Esophagus muscularis mucosa (tissue), 4 donors: ENCODE measurements at places on chromosomes 5 and 9. TPM values are rescaled to one million over a fixed set of nuclear protein-coding genes. Genes with fewer than 3 reads are reported as not detected.

- no peak overlapping the region for H3K27ac ChIP-seq
- no peaks in the 10 kb centered on the region for H3K27me3 ChIP-seq
- no peak for DNase-seq
- H3K4me1 ChIP-seq = peaks cover 9% of the 10 kb centered on the region
- no peaks in the 10 kb centered on the region for H3K36me3 ChIP-seq
These were observed 237.2 kb downstream of the ROR2 start for GRCh38 chr9:91712811-91713210.

DNA sequence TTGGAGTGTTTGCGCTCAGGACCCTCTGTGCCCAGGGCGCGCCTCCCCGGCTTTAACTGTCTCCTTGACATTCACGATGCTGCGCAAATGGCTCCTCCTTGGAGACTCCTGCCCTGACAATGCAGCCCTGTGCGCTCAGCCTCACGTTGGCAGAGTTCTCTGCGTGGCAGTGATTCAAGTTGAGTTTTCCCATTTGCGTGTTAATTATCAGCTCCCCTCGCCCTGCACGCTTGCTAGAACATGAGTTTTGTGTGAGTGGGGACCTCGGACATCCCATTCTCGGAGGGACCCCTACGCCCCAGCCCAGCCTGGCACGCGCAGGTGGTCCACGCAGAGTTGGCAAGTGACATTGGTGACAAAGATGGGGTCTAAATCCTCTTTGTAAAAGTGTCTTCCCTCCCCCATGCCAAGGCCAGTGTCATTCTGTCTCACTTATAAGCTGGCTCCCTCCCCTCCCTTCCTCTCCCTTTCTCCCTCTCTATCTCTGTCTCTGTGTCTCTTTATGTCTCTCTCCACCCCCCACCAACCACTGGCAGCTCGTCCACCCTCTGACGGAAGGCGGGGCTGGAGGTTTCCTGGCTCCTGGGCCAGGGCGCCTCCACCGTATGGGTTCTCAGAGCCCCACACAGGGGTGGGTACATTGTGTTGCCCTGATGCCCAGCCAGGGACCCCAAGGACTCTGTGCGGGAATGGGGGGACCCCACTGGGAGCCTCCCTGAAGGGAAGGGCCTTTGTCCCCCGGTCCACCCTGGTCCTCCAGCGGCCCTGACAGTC is 169.3 kb downstream of the OLFM1 start:
- H3K27ac ChIP-seq = no peak overlapping the region
- DNase-seq = no peak
- H3K4me3 ChIP-seq = no peak overlapping the region
- H3K4me1 ChIP-seq = peaks cover 7% of the 10 kb centered on the region

DNA sequence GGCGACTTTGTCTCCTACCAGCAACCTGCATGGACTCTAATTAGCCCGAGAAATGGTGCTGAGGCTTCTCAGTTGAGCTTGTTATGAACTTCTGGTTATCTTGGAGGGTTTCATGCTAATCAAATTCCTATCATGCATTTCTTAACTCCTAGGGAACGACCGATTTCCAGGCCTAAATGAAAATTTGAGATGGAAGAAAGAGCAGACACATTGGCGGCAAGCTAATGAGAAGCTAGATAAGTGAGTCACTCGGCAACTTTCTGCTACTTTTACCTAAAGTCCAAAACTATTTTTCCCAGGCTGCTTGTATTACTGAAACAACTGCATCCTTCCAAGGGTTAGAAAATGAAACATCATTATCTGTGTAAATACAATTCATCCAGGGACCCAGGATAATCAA is 207.2 kb downstream of the DOCK8 start:
- H3K4me1 ChIP-seq = no peaks in the 10 kb centered on the region
- no peak overlapping the region for H3K27ac ChIP-seq
- H3K27me3 ChIP-seq = no peaks in the 10 kb centered on the region
- H3K36me3 ChIP-seq = no peaks in the 10 kb centered on the region
- no peak overlapping the region for H3K4me3 ChIP-seq
- no peak for DNase-seq

DNA sequence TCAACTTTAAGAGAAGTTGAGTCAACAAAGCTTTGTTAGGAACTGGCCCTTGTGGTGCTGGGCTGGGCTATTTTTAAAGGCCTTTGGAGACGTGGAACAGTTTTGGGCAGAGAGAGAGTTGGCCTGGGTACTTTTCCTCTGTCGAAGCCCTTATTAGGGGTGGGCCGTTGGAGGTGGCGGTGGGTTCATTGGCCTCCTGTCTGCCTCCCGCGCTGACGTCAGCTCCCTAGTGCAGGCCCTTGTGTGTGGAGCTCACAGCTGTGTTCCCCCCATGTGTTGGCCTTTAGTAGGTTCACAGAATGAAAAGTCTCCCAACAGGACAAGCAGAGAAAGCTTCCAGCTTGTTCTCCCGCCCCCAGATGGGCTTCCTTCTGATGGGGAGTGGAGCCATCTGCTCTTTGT is 2.7 kb downstream of the NCS1 start:
- peaks cover 73% of the 10 kb centered on the region for H3K4me1 ChIP-seq
- no peaks in the 10 kb centered on the region for H3K36me3 ChIP-seq

GRCh38 chr9:38339496-38339895 is 53.0 kb upstream of the ALDH1B1 start:
- no peak overlapping the region for H3K27ac ChIP-seq
- H3K27me3 ChIP-seq = no peaks in the 10 kb centered on the region
- no peaks in the 10 kb centered on the region for H3K36me3 ChIP-seq
- H3K4me1 ChIP-seq = peaks cover 6% of the 10 kb centered on the region
- no peak for DNase-seq

The NSD1 gene
- total RNA-seq = 35.1 TPM

GRCh38 chr9:95360866-95361265 is 43.4 kb upstream of the FANCC start:
- no peaks in the 10 kb centered on the region for H3K36me3 ChIP-seq
- H3K4me1 ChIP-seq = peaks cover 13% of the 10 kb centered on the region
- no peak for DNase-seq
- no peak overlapping the region for H3K27ac ChIP-seq
- no peaks in the 10 kb centered on the region for H3K27me3 ChIP-seq
- H3K4me3 ChIP-seq = no peak overlapping the region

The ARL15 gene
- total RNA-seq = 19.2 TPM

DNA sequence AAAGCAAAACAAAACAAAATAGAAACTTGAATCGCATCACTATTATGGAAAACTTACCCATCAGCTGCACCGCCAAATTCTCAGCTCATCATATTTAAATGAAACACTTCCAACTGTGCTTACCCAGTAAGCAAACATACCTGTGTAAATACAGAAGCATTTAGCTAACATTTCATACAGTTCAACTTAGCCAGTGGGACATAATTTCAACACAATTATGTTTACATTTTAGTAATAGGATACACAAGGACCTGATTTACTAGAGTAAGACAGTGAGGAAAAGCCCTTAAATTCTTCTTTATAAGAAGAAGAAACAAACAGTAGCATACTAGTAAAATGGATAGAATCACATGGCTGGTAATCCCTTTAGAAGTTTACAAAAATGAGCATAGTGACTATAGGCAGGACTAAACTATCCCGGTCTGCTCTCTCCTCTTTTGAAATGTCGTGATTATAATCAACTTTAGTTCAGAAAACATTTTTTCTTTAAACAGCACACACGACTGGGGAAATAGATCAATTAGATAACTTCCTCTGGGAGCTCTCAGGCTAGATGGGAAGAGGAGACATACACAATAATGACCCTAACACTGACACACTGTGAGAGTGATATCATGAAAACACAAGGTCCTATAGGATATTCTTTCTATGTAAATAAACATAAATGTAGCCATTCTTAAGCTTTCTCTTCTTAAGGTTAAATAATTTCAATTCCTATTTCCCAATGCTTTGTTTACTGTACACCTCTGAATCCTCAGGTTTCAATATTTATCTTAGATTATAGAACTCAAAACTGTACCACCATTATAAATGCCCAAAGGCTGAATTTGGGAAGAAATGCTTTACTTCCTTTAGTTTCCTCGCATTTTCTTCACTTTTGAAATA is 15.9 kb upstream of the CDC20B start:
- no peaks in the 10 kb centered on the region for H3K4me1 ChIP-seq
- no peak overlapping the region for H3K27ac ChIP-seq
- no peaks in the 10 kb centered on the region for H3K27me3 ChIP-seq

- DNase-seq = no peak
- no peak overlapping the region for H3K27ac ChIP-seq
- H3K4me3 ChIP-seq = no peak overlapping the region
- peaks cover 30% of the 10 kb centered on the region for H3K27me3 ChIP-seq
These were observed 62.0 kb downstream of the ANKRD33B start for GRCh38 chr5:10625700-10626472.

DNA sequence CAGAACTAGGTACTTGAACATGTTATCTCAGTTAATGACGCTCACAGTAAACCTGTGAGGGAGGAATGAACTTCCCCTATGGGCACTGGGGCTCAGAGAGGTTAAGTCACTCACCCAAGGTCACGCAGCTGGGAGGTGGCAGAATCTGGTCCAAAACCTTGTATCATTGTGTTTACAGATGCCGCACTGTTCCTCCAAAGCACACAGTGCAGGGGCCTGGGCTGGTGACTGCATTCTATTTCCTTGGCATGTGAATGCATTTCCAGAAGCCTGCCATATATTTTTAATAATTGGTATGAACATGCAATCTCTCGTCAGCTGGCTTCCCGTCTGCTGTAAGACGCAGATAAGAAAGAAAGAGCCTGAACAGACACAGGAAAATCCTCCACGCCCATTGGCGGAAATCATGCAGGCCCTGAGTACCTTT is 77.0 kb upstream of the TBC1D2 start:
- peaks cover 5% of the 10 kb centered on the region for H3K4me1 ChIP-seq
- H3K4me3 ChIP-seq = no peak overlapping the region
- no peak overlapping the region for H3K27ac ChIP-seq
- H3K36me3 ChIP-seq = no peaks in the 10 kb centered on the region
- peak; percentile 39 for DNase-seq

The GALNT10 gene
- 49.8 TPM for total RNA-seq

DNA sequence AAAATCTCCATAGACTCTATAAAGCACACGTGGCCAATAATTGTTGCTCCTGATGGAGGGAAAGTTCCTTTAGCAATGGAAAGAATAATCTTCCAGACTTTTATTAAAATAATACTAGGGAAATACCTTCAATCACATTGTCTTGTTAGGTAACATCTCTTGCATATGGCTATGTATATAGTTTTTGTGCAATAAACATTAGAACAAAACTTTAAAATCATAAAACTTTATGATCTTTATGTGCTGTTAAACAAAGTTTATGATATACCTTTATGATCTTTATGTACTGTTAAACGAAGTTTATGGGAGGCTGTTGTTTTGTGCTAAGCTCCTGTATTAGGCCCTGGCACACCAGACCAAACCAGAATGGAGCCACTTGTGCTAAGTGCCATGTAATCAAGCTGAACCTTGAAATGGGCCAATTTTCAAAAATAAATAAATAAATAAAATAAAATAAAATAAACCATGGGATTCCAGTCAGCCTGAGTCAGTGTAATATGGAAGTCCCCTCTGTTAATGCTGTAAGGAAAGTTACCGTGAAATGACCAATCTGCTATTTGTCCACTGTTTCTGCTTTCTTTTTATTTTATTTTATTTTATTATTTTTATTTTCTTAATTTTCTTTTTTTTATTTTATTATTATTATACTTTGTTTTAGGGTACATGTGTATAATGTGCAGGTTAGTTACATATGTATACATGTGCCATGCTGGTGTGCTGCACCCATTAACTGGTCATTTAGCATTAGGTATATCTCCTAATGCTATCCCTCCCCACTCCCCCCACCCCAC is 431.3 kb downstream of the SPATA31D1 start:
- H3K27ac ChIP-seq = no peak overlapping the region
- peaks cover 9% of the 10 kb centered on the region for H3K4me1 ChIP-seq
- H3K27me3 ChIP-seq = no peaks in the 10 kb centered on the region
- H3K4me3 ChIP-seq = no peak overlapping the region

GRCh38 chr5:139903795-139904565 is 108.4 kb downstream of the PSD2 start:
- DNase-seq = no peak
- peaks cover 22% of the 10 kb centered on the region for H3K4me1 ChIP-seq
- H3K36me3 ChIP-seq = no peaks in the 10 kb centered on the region
- peaks cover 36% of the 10 kb centered on the region for H3K27me3 ChIP-seq

DNA sequence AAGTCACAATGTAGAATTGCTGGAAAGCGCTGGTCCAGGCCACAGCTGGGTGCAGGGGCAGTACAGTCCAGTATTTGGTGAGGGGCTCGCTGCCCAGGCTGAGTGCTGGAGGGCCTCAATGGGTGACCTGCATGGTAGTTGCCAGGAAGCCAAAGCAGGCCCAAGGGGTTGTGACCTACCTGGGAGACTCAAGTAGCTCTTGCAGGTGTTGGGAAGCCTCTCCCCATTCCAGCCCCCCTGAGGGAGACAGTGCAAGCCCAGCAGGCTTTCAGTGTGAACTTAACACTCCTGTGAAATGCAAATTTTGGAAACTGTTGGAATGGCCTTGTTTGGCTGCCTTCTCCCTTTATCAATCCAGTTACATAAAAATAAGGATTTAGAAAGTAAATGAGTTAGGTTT is 13.9 kb downstream of the KDM4C start:
- H3K4me1 ChIP-seq = no peaks in the 10 kb centered on the region
- no peaks in the 10 kb centered on the region for H3K36me3 ChIP-seq
- no peak overlapping the region for H3K4me3 ChIP-seq
- DNase-seq = no peak
- H3K27me3 ChIP-seq = no peaks in the 10 kb centered on the region
- H3K27ac ChIP-seq = no peak overlapping the region

- H3K27me3 ChIP-seq = no peaks in the 10 kb centered on the region
- no peak for DNase-seq
- no peaks in the 10 kb centered on the region for H3K36me3 ChIP-seq
- no peaks in the 10 kb centered on the region for H3K4me1 ChIP-seq
- no peak overlapping the region for H3K27ac ChIP-seq
These were observed 105.4 kb upstream of the TBCA start for GRCh38 chr5:77881528-77881927.

The TMEM232 gene
- 1.7 TPM for total RNA-seq

DNA sequence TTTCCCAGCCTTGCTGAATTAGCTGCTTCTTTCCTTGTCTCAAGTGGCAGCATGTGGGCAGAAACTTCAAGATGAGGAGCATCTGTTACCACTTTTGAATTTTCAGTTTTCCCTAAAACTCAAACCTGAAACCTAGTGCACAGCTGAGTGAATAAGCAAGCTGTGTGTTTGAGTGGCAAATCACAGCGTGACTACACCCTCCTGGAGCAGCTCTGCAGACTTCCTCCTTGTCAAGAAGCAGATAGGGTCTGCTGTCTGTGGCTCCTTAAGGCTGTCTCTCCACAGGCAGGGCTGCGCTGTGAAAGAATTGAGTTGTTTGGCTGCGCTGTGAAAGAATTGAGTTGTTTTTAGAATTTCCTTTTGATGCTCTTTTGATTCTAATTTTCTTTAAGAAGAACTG is 179.7 kb upstream of the HAPLN1 start:
- no peaks in the 10 kb centered on the region for H3K27me3 ChIP-seq
- H3K36me3 ChIP-seq = no peaks in the 10 kb centered on the region
- H3K4me3 ChIP-seq = no peak overlapping the region
- no peak for DNase-seq

- DNase-seq = no peak
- H3K4me3 ChIP-seq = no peak overlapping the region
- H3K27me3 ChIP-seq = peaks cover 39% of the 10 kb centered on the region
- no peak overlapping the region for H3K27ac ChIP-seq
- no peaks in the 10 kb centered on the region for H3K36me3 ChIP-seq
- H3K4me1 ChIP-seq = no peaks in the 10 kb centered on the region
These were observed 33.4 kb upstream of the FIBCD1 start for GRCh38 chr9:130972277-130972956.

The TRAF1 gene
- total RNA-seq = 7.4 TPM
